ENCODE measurements at places on chromosomes 6 and 20.
A peak's percentile ranks its signal among the peaks of the same experiment; 100 is the strongest.

DNA sequence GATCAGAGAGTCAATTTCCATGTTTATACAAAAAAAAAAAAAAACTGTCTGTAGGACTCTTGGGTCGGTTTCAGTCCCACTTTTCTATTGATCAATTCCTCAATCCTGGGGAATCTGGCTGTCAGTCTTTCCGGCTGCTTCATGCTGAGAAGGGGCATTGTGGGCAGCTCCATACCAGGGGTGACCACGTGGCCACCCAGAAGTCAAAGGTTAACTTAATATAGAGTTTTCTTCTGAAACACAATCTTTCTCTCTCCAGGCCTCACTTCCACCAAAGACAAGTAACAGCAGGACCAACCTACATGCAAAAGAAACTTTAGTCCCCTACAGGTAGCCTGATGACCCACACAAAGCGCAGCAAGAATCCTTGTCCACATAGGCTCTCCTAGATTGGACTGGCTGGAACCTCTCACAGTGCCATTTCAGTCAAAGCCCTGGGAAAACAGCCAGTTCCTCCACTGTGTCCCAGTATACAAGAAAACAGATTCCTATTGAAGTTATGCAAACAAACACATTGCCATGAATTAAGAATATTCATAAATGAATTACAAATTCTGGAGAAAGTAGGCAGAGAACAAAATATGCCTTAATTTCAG, 18.5 kb upstream of the SERPINB9 start:
- no peaks in the 10 kb centered on the region for H3K27me3 ChIP-seq
- DNase-seq = no peak
- no peaks in the 10 kb centered on the region for H3K36me3 ChIP-seq

GRCh38 chr6:9576521-9576920, 838.4 kb downstream of the TFAP2A start:
- H3K4me3 ChIP-seq = no peak overlapping the region
- no peak for DNase-seq
- H3K36me3 ChIP-seq = no peaks in the 10 kb centered on the region
- no peaks in the 10 kb centered on the region for H3K27me3 ChIP-seq
- H3K4me1 ChIP-seq = no peaks in the 10 kb centered on the region

DNA sequence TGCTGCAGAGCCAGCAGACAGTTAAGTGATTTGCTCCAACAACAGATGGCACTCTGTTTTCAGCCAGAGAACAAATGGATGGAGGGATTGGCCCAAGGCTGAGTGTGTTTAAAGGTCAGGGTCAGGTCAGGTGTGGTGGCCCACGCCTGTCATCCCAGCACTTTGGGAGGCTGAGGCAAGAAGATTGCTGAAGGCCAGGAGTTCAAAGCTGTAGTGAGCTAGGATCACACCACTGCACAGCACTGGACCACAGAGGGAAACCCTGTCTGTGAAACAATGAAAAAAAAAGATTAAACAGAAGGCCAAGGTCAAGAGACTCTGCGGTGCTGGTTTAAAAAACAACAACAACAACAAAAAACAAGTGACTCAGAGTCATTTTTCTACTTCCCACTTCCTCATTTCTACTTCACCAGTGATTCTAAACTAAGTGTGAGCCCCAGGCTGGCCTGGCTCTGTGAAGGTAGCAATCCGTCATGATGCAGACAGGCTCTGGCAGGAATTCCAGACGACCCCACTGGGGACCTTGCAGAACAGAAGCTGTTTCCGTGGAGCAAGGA, 42.5 kb upstream of the ARMC2 start:
- no peak for DNase-seq
- peaks cover 30% of the 10 kb centered on the region for H3K4me1 ChIP-seq
- no peaks in the 10 kb centered on the region for H3K36me3 ChIP-seq
- peak overlapping the region; percentile 21 for H3K27ac ChIP-seq

DNA sequence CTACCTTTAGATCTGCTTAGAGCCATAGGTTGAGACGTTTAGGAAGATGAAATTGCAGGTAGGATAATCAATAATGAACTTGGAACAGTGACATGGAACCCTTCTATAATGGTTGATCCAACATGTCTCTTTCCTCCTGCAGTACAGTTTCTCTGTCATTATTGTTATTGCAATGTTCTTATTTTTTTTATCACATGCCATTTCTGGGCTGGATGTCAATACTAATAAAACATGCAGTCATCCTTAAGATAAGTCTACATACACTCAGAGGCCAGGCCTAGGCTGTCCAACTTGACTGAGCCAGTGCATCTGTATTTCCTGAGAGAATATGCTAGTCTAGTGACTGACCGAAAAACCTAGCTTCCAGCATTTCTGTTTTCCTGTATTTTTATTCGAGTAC, 75.3 kb upstream of the THEMIS start:
- no peaks in the 10 kb centered on the region for H3K27me3 ChIP-seq
- no peak overlapping the region for H3K27ac ChIP-seq
- no peaks in the 10 kb centered on the region for H3K36me3 ChIP-seq
- no peaks in the 10 kb centered on the region for H3K4me1 ChIP-seq
- H3K4me3 ChIP-seq = no peak overlapping the region

DNA sequence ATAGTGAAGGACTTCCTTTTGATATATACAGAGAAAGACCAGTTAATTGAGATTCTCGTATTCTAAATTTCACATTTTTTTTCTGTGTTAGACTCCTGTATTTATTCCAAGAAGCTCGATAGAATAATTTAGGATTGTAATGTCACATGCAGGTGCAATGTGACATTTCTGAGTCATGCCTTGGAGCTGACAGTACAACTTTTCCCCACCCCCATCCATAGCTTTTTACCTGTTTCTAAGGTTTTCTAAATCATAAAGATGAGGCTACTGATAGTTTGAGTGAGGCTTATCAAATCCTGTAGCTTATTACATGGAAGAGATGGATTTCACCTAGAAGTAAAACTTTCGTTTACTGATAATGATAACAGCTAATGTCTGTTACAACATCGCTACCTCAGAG, 37.6 kb downstream of the FLRT3 start:
- H3K4me3 ChIP-seq = no peak overlapping the region
- no peaks in the 10 kb centered on the region for H3K36me3 ChIP-seq
- H3K27ac ChIP-seq = no peak overlapping the region
- H3K27me3 ChIP-seq = no peaks in the 10 kb centered on the region

DNA sequence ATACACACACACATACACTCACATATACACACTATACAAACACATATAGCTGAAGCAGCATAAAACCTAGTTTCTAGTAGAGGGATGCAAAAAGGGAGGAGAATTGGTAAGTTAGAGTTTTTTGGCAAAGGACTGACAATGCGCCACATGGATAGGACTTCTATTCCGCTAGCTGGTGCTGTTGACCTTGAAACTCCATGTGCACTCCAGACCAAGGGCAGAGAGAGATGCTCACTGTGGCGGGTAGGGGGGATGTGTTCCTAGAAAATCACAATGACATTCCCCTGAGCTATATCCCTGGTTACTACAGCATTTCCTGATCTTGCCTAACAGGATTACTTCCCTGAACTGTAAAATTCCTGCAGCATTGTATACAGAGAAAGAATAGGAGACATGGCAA, 19.2 kb downstream of the MICA start:
- H3K27ac ChIP-seq = no peak overlapping the region
- no peaks in the 10 kb centered on the region for H3K4me1 ChIP-seq
- no peaks in the 10 kb centered on the region for H3K27me3 ChIP-seq
- no peaks in the 10 kb centered on the region for H3K36me3 ChIP-seq
- no peak overlapping the region for H3K4me3 ChIP-seq
- no peak for DNase-seq

DNA sequence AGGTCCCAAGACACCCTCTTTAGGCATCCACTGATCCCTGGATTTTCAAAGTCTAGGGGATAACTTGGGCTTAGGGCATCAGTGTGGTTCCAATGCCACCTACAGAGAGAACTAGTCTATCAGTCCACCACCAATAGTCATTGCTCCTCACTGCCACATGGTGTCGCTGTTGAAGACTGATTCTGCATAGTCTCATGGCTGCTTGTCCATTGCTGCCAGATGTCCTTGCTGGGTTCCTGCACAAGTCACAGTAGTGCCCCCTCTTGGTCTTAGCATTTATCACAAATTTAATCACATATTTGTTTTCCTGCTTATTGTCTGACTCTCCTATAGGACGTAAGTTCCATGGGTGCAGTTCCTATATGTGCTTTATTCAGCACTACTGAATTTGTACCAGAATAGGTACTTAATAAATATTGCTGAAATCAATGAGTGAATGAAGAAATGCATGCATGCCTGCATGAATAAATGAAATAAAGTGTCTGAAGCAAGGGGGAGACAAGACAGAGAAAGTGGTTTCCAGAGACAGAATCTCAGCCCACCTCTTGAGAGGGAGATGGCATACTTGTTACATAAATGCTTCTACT, 45.9 kb upstream of the RALY start:
- no peak overlapping the region for H3K27ac ChIP-seq
- H3K27me3 ChIP-seq = no peaks in the 10 kb centered on the region
- peak; percentile 65 for DNase-seq
- H3K4me1 ChIP-seq = peaks cover 3% of the 10 kb centered on the region
- no peak overlapping the region for H3K4me3 ChIP-seq

DNA sequence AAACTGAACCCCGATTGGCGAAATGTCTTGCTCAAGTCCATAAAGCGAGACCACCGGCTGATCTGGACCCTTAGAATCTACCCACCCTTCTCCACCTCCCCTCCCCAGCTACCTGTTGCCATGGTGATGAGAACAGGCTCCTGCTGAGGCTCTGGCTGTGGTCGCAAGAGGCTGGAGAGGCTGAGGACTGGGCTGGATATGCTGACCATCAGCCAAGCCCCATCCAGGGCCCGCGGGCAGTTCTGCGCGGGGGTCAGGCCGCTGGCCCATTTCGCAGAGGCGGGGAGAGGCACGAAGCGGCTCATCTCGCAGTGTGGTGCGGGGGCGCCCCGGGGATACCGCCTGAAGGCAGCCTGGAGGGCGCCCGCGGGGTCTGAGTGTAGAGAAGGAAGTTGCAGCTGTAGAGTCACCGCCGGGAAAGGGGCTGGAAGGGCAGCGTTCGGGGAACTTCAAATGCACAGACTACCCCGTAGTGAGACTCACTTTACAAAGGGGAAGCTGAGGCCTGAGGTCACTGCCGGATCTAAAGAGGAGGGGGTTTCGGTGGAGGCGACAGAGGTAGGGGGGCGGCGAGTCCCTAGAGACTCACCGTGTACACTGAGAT, 671 bp downstream of the TAPBP start:
- H3K27ac ChIP-seq = peak overlapping the region; percentile 99
- H3K27me3 ChIP-seq = no peaks in the 10 kb centered on the region
- H3K4me1 ChIP-seq = peaks cover 23% of the 10 kb centered on the region
- H3K36me3 ChIP-seq = no peaks in the 10 kb centered on the region
- DNase-seq = peak; percentile 26

- H3K36me3 ChIP-seq = no peaks in the 10 kb centered on the region
- no peak for DNase-seq
- no peaks in the 10 kb centered on the region for H3K27me3 ChIP-seq
- H3K4me3 ChIP-seq = no peak overlapping the region
- no peak overlapping the region for H3K27ac ChIP-seq
Observed at GRCh38 chr6:168442646-168443045, 1.7 kb downstream of the SMOC2 start.

DNA sequence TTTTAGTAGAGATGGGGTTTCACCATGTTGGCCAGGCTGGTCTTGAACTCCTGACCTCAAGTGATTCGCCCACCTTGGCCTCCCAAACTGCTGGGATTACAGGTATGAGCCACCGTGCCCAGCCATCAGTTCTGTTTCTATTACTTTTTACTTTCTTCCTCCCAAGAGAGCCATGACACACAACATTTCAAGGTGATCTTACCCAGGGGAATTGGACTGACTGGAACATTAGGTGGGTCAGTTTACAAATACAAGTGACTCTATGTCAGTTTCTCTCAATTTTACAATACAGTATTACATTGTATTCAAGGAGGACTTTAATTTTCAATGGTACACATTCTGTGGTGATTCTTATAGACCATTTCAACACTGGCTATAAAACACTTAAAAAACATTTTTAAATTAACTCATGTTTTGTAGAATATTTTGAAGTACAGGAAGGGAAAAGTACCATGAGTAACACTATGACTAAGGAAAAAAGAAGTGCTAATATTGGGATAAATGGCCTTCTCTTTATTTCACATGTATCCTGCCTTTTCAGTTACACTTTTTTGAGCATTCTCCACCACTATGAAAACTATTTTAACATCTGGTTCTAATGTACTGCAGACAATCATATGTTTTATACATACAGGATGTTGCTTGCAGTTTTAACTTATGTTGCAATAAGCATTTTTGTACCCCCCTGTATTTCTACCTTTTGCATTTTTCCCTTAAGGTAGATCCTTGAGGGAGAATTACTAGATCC, 8.4 kb downstream of the TPBG start:
- H3K4me3 ChIP-seq = no peak overlapping the region
- H3K36me3 ChIP-seq = no peaks in the 10 kb centered on the region
- H3K27me3 ChIP-seq = no peaks in the 10 kb centered on the region
- H3K27ac ChIP-seq = no peak overlapping the region
- H3K4me1 ChIP-seq = no peaks in the 10 kb centered on the region
- DNase-seq = no peak

DNA sequence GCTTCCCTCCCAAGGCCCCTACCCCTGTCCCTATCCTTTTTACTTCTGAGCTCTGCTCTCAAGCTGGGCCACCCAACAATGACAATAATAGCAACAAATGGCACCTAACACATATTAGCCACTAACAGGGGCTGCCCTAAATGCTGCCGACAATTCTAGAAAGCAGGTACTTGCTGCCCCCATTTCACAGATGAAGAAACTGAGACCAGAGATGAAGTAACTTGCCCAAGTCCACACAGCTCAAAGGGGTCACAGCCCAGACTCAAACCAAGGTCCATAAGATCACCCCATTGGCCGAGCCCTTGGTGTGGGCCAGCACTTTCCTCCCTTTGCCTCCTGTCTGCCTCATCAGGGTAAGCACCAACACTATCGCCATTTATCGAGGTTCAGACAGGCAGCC, 12.0 kb downstream of the BNIP5 start:
- no peaks in the 10 kb centered on the region for H3K36me3 ChIP-seq
- H3K27ac ChIP-seq = no peak overlapping the region
- no peaks in the 10 kb centered on the region for H3K27me3 ChIP-seq
- no peak overlapping the region for H3K4me3 ChIP-seq
- H3K4me1 ChIP-seq = no peaks in the 10 kb centered on the region

DNA sequence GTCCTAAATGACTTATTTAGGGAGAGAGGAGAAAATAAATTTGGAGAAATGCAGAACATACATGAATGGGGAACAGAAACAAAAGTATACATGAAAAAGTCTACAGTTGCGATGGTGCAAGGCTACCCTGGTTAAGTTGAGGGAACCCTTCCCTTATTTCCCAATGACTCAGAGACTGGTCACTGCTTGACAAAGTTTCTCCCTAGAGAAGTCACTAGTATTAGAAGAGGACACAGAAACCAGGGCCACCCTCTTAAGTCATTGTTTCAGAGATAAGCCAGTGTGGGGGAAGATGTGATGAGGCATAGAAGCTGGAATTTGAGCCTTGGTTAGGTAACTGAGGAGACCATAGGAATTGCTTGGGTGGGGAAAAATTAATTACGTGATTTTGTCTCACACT, 24.4 kb upstream of the EDN1 start:
- no peak overlapping the region for H3K4me3 ChIP-seq
- H3K27ac ChIP-seq = no peak overlapping the region
- DNase-seq = no peak
- no peaks in the 10 kb centered on the region for H3K27me3 ChIP-seq
